Activated CD4-positive, alpha-beta T cell treated with anti-CD3 and anti-CD28 coated beads for 36 hours (primary cell): ENCODE measurements at places on chromosomes 7 and 10. TPM values are rescaled to one million over a fixed set of nuclear protein-coding genes. Genes with fewer than 3 reads are reported as not detected.

- no peak for DNase-seq
These were observed 236.3 kb upstream of the IGFBP3 start for GRCh38 chr7:46157404-46157803.

FEZF1 gene
- not detected for total RNA-seq

GRCh38 chr10:15196021-15196834 lies 27.7 kb upstream of the NMT2 start:
- DNase-seq = peak; percentile 25

GRCh38 chr7:55253188-55253587 lies 111.9 kb upstream of the LANCL2 start:
- no peak for DNase-seq

GRCh38 chr10:110150981-110151380 lies 56.4 kb upstream of the MXI1 start:
- DNase-seq = no peak

TCF7L2 gene
- total RNA-seq = 1.7 TPM

- DNase-seq = no peak
These were observed 36.9 kb downstream of the ENTPD1 start for GRCh38 chr10:95792874-95793285.

DNA sequence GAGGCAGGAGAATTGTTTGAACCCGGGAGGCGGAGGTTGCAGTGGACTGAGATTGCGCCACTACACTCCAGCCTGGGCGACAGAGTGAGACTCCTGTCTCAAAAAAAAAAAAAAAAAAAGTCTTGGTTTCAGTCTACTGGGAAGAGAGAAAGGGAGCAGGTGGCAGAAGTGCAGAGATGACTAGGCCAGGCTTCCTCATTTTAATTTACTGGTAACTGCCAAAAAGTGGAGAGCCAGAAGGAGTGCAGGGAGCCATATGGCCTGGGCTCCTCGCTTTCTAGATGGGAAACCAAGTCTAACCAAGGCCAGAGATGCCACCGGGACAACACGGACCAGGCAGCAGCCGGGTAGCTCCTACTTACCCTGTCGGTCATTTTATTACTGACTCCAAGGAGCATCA lies 12.2 kb downstream of the SEPHS1 start:
- DNase-seq = no peak

DNA sequence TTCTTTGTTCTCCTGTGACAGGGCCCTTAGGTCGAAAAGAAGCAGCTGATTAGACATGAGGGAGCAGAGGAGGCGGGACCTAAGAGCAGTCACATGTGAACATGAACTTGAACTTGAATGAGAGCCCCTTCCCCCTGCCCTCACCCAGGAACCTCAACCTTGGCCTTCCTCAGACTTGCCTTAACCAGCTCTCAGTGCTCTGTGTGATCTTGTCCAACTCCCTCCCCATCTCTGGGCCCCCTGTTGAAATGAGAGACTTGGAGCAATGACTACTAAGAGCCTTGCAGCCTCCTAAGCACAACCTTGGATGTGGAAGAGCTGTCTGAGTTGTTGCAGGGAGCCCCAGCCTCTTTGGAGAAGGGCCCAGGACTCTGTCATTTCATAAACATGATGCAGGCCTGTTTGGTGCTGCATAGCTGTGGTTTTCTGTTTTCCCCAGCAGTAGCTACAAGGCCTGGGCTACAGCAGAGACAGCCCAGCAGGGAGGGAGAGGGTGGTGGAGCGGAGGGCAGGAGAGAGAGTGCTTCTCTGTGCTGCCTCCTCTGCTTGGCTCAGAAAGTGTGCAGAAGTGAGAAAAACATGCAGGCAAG lies 123.9 kb upstream of the ZMIZ1 start:
- no peak for DNase-seq

- no peak for DNase-seq
These were observed 40.5 kb downstream of the MACC1 start for GRCh38 chr7:20176578-20177242.

- no peak for DNase-seq
These were observed 228.3 kb downstream of the BUB3 start for GRCh38 chr10:123382491-123382890.

MAP3K8 gene
- 19.9 TPM for total RNA-seq

WBP1L gene
- 16.4 TPM for total RNA-seq

DNA sequence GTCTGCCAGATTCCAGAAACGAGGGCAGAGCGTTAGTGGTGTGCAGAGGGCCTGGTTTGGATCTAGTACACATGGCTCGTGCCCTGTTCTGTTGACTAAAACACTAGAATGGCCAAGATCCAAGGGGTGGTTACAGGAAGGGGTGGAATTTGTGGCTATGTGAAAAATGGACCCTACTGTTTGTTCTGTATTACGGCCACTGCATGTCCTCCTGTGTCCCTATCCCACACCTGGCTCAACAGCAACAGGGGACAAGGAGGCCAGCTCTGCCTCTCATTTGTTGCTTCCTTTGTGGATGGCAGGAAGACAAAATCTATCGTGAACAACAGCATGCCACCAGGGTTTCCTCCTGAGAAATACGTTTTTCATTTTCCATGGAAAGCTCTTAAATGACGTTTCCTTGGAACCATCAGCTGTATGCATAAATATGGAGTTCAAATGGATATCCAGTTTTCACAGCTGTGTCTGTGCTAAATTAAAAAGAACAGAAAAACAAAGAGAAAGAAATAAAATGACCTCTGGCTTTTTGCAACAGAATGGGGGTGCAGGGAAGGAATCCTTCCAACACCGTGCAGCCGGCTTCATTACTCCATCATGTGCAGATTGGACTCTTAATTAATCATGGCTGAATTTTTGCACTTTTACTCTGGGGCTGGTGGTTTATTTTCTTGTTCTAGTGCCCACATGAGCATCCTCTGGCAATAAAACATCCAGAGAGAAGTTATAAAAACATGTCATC lies 318.9 kb downstream of the CXCL12 start:
- DNase-seq = no peak

AHCYL2 gene
- total RNA-seq = 14.9 TPM

GDF2 gene
- not detected for total RNA-seq

- DNase-seq = no peak
These were observed 20.1 kb downstream of the IFIT3 start for GRCh38 chr10:89347701-89348457.
